ENCODE measurements at places on chromosomes 6 and 20.

- DNase-seq, result no peak
Observed at GRCh38 chr6:39197922-39198500, 31.3 kb downstream of the KCNK5 start.

GRCh38 chr6:113120582-113121285 is 736.4 kb upstream of the MARCKS start:
- DNase-seq, result no peak

GRCh38 chr20:4449957-4450715 is 271.6 kb upstream of the PRND start:
- no peak for DNase-seq

DNA sequence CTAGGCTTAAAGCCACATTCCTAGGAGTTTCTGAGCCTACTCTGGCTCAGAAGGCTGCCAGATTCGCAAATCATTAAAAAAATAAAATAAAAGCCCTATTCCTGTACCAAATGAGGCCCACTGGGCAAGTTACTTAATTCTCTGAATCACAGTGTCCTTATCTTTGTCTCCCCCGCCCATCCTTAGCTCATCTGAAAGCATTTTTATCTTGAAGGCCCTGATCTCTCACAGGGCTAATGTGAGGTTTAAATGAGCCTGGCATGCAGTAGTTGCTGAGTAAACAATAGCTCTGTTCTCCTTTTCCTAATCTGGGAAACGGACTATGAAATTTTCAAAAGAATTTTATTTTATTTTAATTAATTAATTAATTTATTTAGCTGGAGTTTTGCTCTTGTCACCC is 2.1 kb upstream of the ZBTB12 start:
- DNase-seq, result no peak

DNA sequence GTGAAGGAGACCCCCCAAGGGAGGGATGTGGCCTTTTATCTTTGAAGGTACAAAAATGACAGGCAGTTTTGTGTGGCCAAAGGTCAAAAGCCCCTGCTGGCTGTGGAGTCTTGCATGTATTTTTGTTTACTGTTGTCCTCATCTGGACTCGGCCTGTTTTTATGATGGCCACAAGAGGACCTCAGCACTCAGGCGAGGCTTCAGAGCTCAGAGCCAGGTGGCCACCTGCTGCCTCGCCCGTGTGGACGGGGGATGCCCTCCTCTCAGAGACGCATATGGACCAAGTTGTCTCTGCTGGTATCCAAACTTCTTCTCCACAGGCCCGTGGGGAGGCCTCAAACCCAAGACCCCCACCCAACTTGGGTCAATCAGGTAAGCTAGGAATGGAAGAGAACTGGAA is 118.2 kb downstream of the DACT2 start:
- no peak for DNase-seq

GRCh38 chr6:157513619-157514485 is 132.9 kb downstream of the ZDHHC14 start:
- DNase-seq, result no peak

GRCh38 chr6:119484598-119484997 is 135.0 kb upstream of the MAN1A1 start:
- no peak for DNase-seq

GRCh38 chr6:65671922-65672321 is 35.1 kb downstream of the EYS start:
- no peak for DNase-seq

DNA sequence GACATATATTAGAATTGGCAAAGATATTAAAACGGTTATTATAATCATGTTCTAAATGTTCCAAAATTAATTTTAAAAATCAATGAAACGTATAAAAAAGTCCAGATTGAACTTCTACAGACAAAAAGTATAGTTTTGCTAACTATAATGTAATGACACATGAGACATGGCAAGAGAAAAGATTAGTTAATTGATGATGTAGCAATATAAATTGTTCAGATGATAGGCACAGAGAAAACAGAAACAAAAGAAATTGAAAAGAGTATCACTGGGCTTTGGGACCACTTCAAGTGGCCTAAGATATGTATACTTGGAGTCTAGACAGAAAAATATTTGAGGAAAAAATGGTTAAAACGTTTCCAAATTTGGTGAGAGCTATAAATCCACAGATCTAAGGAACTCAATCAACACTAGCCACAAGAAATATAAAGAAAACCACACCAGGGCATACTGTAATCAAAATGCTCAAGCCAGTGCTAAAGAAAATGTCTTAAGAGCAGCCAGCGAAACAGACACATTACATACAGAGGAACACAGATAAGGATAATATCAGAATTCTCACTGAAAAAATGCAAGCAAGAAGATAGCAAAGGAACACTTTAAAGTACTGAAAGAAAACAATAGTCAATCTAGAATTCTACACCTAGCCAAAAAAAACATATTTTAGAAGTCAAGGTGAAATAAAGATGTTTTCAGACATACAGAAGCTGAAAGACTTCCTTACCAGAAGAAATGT is 172.6 kb upstream of the FOXQ1 start:
- DNase-seq, result no peak

DNA sequence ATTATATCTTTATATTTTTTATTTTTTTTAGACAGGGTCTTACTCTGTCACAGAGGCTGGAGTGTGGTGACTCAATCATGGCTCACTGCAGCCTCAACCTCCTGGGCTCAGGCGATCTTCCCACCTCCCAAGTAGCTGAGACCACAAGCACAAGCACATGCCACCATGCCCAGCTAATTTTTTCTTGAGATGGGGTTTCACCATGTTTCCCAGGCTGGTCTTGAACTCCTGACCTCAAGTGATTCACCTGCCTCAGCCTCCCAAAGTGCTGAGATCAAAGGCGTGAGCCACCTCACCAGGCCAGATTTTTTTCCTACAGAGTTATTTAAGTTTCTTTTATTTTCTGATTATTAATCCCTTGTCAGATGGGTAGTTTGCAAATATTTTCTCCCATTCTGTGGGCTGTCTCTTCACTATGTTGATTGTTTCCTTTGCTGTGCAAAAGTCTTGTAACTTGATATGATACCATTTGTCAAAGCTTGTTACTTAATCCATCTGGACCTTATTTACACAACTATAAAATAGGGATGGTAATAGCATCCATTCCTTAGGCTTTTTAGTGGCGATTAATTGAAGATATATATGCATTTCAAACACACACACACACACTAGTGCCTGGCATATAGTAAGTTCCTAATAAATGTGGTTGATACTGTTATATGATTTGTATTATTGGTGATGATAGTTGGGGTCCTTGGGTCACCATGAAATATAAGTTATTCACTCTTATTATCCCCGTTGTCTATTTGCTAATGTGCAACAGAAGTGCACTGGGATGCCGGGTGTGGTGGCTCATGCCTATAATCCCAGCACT is 187.1 kb downstream of the BCAS1 start:
- no peak for DNase-seq

DNA sequence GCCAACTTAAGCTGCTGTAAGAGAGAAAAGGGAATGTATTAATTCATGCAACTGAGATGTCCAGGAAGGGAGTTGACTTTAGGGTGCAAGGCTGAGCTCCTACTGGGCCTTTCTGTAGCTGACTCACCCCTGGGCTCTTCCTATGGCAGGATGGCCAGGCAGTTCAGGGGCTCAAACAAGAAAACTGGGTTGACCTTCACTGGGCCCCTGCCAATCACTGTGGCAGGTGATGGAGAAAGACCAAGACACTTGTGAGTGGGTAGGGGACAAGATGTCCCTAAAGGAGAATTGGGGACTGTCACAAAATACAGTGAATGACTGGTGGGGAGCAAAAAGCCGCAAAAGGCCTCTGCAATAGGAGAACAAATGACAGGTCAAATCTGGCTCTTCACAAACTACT is 21.5 kb upstream of the RALGAPA2 start:
- no peak for DNase-seq

DNA sequence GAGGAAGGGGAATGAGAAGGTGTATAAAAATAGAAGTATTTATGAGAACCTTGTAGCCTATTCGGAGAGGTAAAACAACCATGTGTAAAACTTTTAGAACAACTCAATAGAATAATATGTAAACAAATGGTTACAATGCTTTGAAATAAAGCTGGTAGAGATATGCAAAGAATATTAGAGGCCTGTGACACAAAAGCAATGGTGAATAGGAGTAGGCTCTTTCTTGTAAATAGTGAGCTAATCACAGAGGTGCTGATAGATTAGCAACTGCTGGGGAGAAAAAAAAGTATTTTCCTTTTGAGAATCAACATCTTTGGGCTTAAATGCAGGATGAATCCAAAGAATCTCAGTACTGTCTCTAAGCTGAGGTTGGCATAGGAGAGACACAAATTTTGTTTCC is 7.0 kb downstream of the TMEM200A start:
- no peak for DNase-seq

GRCh38 chr6:14189074-14189473 is 71.5 kb downstream of the CD83 start:
- no peak for DNase-seq

- DNase-seq, result no peak
Observed at GRCh38 chr6:159801935-159802334, 1.9 kb downstream of the PNLDC1 start.

DNA sequence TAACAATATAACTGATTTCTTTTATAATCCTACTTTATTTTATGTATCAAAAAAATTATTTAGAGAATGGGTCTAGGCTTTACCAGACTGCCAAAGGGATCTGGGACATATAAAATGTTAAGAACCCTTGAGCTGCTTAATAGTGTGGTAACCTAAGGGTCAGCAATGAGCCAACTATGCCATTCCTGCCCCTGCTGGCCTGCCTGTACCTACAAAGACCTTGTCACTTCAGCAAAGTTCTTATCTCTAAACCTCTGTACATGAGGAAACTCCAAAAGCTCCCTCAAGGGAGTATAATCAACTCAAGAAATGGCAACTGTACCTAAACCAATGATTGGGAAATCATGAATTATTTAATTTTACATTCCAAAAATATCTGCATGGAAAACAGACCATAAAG is 266.9 kb downstream of the PKHD1 start:
- DNase-seq, result no peak

DNA sequence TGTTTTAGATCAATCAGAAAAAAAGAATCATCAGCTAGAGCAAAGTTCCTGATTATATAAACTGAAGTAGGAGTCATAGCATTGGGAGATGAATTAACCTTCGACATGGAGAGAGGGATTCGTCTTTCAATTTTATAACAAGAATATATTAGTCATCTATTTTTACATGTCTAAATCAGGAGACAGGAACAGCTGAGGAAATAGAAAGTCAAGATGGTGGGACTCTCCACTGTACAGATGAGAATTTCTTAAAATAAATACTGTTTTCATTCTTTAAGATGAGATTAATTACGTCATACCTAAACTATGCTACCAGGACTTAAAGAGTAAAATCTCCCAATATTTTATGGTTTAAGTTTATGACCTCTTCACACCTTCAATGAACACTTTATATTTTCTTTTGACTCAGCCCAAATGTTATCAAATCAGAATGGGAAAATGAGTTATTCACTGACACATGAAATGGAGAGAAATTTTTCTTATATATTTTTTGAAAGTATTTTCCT is 1137.7 kb downstream of the EPHA7 start:
- no peak for DNase-seq

DNA sequence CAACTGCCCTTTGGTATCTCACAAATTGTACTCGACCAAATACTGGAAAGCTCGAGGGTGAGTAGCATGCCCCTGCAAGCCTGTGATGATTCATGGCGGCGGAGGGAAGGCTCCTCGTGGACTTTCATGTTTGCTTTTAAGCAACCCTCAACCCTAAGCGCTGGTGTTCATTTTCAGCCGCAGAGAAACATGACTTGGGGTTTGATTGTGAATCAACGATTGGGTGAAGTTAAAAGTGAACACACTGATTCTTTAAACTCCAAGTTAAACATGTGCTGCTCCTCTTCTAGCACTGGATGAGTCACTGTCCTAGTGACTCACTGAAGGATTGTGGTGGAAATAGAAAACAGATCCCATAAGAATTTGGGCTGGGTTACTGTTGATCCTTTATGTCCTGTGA is 8.3 kb downstream of the CD109 start:
- DNase-seq, result no peak

GRCh38 chr20:11833825-11834224 is 83.9 kb upstream of the BTBD3 start:
- no peak for DNase-seq

GRCh38 chr6:49410564-49410963 is 52.5 kb downstream of the MMUT start:
- DNase-seq, result no peak

- DNase-seq, result no peak
Observed at GRCh38 chr6:24981386-24981760, 45.6 kb upstream of the RIPOR2 start.

- DNase-seq, result no peak
Observed at GRCh38 chr20:4894409-4894808, 106.9 kb downstream of the SLC23A2 start.

- DNase-seq, result no peak
Observed at GRCh38 chr20:44204156-44204831, 6.3 kb downstream of the OSER1 start.

- DNase-seq, result no peak
Observed at GRCh38 chr6:69791065-69791471, 5.7 kb downstream of the LMBRD1 start.

DNA sequence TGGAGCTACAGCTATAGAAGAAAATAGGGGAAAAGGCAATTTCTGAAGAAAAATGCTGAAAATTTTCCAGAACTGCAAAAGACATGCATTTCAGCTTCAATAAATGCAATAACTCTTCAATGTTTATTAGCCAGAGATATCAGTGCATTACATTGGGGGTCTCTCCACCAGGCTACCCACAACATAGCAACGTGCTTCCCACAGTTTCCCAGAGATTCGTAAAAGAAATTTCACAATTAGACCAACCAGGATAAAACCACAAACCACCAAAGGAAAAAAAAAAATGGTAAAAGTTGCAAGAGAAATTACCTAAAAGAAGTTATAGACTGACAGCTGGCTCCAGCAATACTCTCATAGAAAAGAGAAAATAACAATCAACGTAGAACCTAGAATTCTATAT is 16.0 kb downstream of the LY86 start:
- no peak for DNase-seq

- no peak for DNase-seq
Observed at GRCh38 chr6:114274836-114275235, 68.0 kb downstream of the HS3ST5 start.

DNA sequence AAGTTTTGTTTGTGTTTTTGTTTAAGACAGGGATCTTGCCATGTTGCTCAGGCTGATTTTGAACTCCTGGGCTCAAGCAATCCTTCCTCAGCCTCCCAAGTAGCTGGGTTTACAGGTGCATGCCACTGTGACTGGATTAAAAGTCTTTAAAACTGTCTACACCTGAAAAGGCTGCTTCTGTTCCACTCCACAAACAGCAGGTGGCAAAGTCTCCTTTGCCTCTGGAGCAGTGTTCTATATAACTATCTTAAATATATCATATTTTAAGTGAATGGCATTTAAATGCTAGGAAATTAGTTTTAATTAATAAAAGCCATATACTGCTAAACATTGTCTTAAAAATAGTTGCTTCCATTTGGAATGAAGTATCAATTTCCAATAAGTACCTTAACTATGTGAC is 89.2 kb upstream of the BCLAF1 start:
- no peak for DNase-seq

- DNase-seq, result no peak
Observed at GRCh38 chr6:41367061-41367460, 31.7 kb downstream of the NCR2 start.

Measured in GM12892 (cell line).